K562 (cell line): ENCODE measurements at places on chromosomes 16 and 17. TPM values are rescaled to one million over a fixed set of nuclear protein-coding genes. Genes with fewer than 3 reads are reported as not detected.
A peak's percentile ranks its signal among the peaks of the same experiment; 100 is the strongest.

Gene SOX8
- 0.07 TPM in 2 replicates for total RNA-seq

Gene TMC7
- total RNA-seq = 1.5 TPM in 2 replicates

Gene HEXIM1
- 21.4 and 28.3 TPM in 2 replicates for total RNA-seq

DNA sequence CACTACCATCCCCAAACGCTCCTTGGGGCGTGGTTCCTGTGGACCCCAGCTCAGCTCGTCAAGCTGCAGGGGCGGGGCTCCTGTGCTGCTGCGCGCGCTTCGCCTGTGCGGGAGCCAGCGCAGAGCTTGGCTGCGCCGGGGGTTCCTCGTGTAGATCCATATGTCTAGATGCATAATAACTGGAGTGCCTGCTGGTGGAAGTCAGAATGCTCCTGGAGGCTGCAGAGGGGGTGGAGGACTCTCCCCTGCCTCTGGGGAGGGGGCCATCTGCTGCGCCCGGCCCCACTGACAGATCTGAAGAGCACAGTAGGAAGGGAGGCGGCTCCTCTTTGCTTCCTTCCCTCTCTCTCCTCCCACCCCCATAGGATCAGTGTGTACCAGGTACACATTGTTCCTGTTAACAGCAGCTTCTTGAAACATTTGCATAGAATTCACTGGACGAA lies 4.6 kb downstream of the RASD1 start:
- DNase-seq = no peak
- peaks cover 52% of the 10 kb centered on the region; the same call in 2 of the 3 replicates for H3K36me3 ChIP-seq
- no peaks in the 10 kb centered on the region for H3K27me3 ChIP-seq
- peaks cover 14% of the 10 kb centered on the region for H3K4me1 ChIP-seq
- no peak overlapping the region for H3K4me3 ChIP-seq
- H3K27ac ChIP-seq = no peak overlapping the region

DNA sequence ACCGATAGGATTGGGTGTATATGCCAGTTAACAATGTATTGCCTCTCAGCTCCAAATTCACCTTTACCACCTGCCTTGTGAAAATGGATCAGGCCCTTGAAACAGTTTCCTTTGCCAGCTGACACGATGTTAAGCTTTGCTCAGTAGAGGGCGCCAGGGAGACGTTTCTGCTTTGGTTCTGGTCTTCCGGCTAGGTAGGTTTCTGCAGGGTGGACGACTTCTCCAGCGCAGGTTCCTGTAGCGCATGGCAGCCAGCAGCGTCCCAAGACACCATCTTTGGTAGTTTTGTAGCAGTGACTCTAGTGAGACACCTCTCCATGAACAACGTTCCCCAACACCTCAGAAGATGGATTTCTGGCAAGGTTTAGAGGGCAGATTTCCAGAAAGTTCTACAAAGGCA lies 24.0 kb downstream of the SYCE1L start:
- no peaks in the 10 kb centered on the region for H3K27me3 ChIP-seq
- no peak overlapping the region for H3K27ac ChIP-seq
- no peak overlapping the region for H3K4me3 ChIP-seq
- peak; percentile 59 for DNase-seq

DNA sequence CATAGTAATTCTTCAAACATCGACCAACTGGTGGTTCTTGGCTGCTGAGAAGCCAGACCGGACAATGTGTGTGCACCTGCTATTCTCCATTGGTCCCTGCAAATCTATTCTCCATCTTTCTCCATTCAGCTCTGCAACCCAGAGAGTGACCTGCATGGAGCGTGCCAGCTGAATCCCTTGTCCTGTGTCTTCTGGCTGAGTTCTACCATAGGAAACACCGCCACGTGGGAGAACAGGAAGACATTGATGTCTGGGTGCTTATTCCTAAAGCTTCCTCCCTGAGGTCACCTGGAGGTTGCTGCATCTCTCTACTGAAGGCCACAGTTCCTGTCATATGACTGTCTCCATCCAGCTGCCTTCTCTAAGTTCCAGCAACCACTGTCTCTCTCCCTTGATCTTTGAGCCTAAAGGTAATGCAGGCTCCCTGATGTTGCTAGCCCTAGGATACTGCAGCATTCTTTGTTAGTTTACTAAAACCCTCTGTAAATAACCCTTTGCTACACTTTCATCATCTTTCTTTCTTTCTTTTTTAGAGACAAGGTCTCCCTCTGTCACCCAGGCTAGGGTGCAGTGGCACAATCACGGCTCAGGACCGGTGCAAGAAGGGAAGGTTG lies 10.6 kb upstream of the SMG1 start:
- H3K4me1 ChIP-seq = no peaks in the 10 kb centered on the region; the same call in 1 of the 2 replicates
- peaks cover 10% of the 10 kb centered on the region; the same call in 1 of the 2 replicates for H3K27me3 ChIP-seq
- no peaks in the 10 kb centered on the region for H3K36me3 ChIP-seq

- peaks cover 20% of the 10 kb centered on the region for H3K4me1 ChIP-seq
- H3K27ac ChIP-seq = no peak within 1 kb of the TSS
- peaks cover 67% of the 10 kb centered on the region for H3K27me3 ChIP-seq
- no peaks in the 10 kb centered on the region for H3K36me3 ChIP-seq
- no peak within 1 kb of the TSS for H3K4me3 ChIP-seq
These were observed at the start of gene CDH16 for GRCh38 chr16:66918803-66919568. CDH16 (minus strand) TSS chr16:66918885; CDS start chr16:66918065, 820 bp downstream.

DNA sequence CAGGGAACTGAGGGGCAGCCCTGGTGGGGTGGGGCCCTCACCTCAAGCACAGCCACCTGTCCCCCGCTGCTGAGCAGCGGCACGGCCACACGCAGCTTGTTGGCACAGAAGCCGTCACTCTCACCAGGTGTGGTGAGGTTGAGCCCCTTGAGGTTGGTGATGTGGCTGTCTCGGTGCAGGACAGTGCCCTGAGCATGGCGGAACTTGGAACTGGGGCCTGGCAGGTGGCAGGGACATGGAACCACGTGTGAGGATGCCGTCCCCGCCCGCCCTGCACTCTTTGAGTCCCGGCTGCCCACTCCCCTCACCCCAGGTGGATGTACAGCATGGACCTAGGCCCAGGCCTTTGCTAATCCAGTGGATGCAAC lies 9.7 kb upstream of the VASN start:
- no peak for DNase-seq
- no peak overlapping the region for H3K27ac ChIP-seq

DNA sequence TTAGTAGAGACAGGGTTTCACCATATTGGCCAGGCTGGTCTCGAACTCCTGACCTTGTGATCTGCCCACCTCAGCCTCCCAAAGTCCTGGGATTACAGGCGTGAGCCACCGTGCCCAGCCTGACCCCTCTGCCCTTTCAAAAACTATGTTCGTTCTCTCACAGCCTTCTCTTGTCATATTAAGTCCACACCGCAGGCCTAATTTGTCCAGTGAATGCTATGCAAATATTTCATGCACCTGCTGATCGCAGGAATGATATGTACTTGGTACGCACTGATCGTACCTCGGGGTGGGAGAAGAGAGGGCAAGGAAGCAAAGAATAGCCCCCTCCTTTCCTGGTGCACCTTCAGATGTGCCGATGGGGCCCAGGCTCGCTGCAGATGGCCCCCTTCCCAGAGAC lies 3.0 kb upstream of the BIRC5 start:
- H3K36me3 ChIP-seq = peaks cover 14% of the 10 kb centered on the region; the same call in 2 of the 3 replicates
- no peak for DNase-seq
- H3K27me3 ChIP-seq = no peaks in the 10 kb centered on the region
- H3K4me3 ChIP-seq = no peak overlapping the region
- no peaks in the 10 kb centered on the region; the same call in 1 of the 3 replicates for H3K4me1 ChIP-seq
- H3K27ac ChIP-seq = no peak overlapping the region

- no peak overlapping the region for H3K4me3 ChIP-seq
- H3K36me3 ChIP-seq = no peaks in the 10 kb centered on the region
- no peak for DNase-seq
These were observed 32.6 kb downstream of the DCUN1D3 start for GRCh38 chr16:20867585-20867984.

- H3K4me1 ChIP-seq = peaks cover 10% of the 10 kb centered on the region; the same call in 1 of the 2 replicates
- no peak for DNase-seq
- no peak overlapping the region for H3K27ac ChIP-seq
- H3K36me3 ChIP-seq = no peaks in the 10 kb centered on the region
These were observed 8.0 kb upstream of the STX4 start for GRCh38 chr16:31025339-31025738.

GRCh38 chr17:17342242-17342945 lies 39.2 kb downstream of the NT5M start:
- no peak overlapping the region for H3K27ac ChIP-seq
- no peaks in the 10 kb centered on the region for H3K27me3 ChIP-seq
- no peak for DNase-seq
- H3K36me3 ChIP-seq = no peaks in the 10 kb centered on the region

DNA sequence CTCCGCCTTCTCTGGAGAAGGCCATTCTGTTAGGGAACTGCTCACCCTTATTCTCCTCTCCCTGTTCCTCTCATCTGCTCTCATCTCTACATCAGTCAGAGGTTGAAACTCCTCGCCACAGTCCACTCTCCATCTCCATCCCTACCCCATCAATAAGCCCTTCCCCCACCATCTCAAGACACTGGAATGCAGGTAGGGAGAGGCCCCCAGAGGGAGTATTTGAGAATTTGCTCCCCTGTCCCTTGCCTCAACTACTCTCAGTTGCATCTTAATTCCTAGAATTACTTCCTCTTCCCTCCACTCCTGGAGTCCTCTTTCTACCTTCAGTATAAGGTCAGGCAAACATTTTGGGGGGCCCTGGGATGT lies 2.0 kb upstream of the AATF start:
- DNase-seq = no peak
- no peak overlapping the region for H3K27ac ChIP-seq
- H3K36me3 ChIP-seq = peaks cover 17% of the 10 kb centered on the region
- H3K27me3 ChIP-seq = peaks cover 13% of the 10 kb centered on the region

GRCh38 chr17:5902181-5903140 lies 167.7 kb upstream of the WSCD1 start:
- H3K4me3 ChIP-seq = no peak overlapping the region
- H3K27me3 ChIP-seq = peaks cover 2% of the 10 kb centered on the region; the same call in 1 of the 2 replicates
- H3K27ac ChIP-seq = no peak overlapping the region
- no peaks in the 10 kb centered on the region for H3K4me1 ChIP-seq

GRCh38 chr17:49365667-49366066 lies 3.6 kb upstream of the ZNF652 start:
- no peak overlapping the region for H3K27ac ChIP-seq
- no peak overlapping the region for H3K4me3 ChIP-seq
- no peak for DNase-seq
- no peaks in the 10 kb centered on the region for H3K27me3 ChIP-seq
